T-helper 1 cell (primary cell): ENCODE measurements at places on chromosomes 16 and 17.

DNA sequence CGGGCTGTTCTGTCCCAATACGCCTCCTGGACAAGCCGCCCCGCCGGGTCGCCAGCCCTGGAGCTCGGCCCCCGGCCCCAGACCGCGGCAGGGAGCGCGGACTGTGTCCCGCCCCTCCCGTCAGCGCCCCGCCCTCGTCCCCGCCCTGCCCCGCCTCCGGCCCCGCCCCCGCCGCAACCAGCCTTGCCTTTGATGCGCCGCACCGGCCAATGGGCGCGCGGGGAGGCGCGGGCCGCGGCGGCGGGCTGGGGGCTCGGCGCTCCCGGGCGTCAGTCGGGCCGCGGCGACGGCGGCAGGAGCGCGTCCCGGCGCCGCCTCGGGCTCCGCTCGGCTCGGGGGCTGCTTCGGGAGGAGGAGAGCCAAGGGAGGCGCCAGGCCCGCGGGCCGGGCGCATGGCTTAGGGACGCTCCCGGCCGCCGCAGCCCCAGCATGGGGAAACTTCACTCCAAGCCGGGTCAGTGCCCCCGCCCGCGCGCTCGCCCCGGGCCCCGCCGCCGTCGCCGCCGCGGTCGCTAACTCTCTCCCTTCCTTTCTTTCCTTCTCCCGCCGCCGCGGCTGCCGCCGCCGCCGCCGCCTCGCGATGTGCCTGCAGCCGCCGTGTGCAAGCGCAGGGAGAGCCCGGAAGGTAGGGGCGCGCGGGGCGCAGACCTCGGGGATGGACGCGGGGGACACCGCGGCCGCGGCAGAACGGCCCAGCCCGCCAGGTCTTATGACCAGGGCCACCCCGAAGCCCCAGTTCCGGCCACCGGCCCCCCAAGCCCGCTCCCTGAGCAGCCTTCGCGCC is at the start of gene NKD1:
Gene NKD1, plus strand, starts transcription at position 272 of the 784 bp plus-strand sequence. Its CDS starts 158 bp downstream, at position 430.
- peak; percentile 63 for DNase-seq

DNA sequence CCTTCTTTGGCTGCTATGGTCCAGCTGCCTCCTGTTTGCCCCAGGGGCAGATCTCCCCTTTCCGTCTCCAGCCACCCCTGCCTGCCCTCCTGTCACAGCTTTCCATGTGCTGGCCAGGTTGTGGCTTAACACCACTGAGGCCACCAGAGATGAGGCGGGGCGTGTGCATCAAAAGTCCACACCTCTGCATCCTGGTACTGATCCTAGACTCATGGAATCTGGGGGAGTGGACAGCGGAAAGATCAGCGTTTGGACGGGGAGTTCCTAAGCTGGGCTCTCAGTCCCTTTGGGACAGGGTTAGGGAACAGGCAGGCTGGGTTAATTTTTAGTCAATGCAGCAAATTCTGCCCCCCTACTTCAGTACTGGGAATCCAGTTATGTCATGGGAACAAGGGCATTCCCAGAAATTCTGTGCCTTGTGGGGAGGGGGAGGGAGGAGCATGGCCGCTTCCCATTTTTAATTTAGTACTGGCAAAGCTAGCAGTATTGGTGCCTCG is 3.9 kb downstream of the IGFBP4 start:
- DNase-seq, result no peak

DNA sequence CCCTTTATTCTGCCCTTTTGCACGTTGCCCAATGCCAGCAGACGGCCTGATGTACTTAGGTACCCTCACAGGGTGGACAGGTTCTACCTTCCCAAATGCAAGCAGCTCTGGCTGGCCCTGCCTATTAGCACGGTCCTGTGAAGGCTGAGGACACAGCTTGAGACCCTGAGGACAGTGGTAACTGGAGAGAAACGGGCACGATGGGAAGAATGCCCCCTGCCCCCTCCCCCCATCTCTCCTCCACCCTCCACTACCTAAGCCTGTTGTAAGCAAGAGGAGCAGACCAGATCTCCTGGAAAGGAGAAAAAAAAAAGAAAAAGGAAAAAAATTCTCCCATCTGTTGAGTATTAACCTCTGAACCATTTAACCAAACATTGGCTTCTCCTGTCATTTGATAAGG is 34.1 kb downstream of the MEOX1 start:
- DNase-seq, result no peak

DNA sequence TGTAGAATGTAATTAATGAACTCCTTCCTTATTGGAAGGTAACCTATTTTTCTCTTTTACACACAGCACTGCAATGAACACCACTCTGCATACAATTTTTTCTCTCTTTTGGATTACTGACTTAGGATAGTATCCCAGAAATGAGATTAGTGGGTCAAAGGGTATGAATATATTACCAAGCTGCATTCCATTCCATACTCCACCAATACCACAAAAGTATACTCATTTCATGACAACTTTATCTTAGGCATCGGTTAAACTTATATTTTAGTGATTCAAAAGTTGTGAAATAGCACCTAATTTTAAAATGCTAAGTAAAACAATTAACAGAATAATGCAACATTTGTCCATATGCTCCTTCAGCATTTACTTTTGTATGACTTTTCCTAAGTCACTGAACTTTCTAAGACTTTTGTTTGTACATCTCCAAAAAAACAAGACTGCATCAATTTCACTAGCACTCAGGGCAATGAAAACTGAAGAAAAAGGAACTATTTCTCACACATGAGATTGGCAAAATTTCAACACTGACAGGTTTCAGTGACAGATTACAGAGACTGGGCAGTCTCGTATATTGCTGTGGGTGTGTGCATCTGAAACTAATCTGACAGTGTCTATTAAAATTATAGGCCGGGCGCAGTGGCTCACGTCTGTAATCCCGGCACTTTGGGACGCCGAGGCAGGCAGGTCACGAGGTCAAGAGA is 32.1 kb downstream of the HELZ start:
- no peak for DNase-seq

DNA sequence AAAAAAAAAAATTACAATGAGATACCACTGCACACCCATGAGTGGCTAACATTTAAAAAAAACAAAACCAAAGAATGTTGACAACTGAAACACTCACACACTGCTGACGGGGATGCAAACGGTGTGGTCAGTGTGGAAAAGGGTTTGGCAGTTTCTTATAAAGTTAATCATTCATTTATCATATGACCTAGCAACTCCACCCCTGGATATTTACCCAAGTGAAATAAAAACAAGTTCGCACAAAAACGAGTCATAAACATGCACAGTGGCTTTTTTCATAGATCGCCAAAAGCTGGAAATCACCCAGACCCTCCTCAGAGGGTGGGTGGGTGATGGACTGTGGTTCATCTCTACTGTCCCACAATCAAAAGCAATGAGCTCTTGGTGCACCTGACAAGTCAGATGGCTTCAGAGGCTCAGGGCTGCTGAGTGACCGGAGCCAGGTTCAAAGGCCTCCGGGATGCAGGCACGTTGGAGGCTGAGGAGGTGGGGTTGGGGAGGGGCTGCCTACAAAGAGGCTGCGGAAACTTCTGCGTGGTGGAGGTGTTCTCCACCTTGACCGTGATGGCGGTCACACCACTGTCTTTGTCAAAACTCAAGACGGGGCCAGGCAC is 14.2 kb downstream of the RAB40B start:
- DNase-seq, result no peak

- no peak for DNase-seq
Measured at GRCh38 chr17:76599694-76600460, 14.2 kb upstream of the ST6GALNAC2 start.

DNA sequence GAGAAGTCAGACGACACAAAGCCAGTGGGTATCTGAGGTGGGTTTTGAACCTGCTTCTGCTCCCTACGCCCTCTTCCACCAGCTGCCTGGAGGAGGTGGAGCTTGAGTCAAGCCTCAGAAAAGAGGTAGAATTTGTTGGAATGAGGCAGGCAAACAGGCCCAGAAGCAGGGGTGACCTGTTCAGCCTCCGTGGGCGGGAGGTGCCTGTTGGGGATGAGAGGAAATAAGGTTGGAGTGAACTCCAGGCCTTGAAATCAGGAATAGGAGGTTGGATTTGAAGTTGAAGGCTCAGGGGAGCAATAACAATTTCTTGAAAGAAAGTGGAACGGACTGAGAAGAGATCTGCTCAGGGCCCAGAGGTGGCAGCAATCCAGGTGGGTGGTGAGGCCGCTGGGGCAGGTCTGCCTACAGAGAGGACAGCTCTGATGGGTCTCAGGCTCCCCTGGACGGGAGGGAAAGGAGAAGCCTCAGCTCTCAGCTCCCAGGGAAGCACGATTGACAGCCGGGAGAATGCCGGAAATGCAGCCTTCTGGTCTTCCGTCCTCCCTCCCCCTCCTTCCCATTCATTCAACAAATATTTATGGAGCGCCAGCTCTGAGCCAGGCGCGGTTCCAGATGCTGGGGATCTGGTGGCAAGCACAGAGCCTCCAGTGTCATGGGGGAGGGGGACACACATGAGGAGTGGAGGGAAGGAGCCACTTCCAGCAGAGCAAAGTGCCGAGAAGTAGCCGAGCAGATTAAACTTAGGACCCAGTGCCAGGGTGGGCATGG is 61.9 kb upstream of the CIBAR2 start:
- DNase-seq, result no peak

DNA sequence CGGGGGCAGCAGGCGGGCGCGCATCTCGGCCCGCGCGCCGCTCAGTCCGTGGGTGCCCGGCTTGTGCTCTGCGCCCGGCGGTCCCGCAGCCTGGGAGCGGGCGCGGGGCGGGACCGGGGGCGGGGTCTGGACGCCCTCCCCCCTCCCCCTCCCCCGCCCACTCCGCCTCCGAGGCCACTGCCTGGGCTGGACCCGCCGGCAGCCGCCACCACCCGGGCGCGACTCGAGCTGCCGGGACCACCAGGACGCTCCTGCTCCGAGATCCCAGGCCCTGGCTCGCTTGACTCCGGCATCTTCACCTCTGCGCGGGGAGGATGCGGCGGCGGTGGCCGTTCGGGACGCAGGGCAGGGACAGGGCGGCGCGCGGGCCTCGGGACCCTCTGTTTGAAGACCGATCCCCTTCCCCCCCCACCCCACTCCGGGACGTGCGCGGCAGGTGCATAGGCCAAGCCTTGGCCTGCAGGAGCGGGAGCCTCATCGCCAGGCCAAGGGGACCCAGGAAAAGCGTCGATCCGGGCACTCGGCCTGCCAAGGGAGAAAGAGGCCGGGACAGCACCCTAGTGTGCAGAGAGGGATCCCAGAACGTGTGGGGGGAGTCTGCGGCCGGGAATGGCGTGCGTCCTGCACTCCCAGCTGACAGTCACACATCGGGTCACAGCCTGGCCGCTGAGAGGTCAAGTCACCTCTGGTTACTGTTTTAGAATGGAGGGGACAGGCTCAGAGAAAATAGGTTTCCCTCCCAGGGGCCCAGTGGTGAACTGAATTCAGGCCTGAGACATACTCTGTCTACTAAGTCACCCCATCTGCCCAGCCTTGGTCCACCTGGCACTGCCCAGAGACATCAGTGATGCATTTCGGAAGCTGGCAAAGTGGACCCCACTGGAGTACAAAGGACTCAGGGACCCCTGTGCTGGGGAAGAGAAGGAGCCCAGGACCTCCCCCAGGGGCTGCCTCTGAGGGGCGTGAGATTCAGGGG is at the start of gene HS3ST6:
Gene HS3ST6, minus strand, starts transcription at position 65 of the 976 bp plus-strand sequence. CDS start 92 bp downstream, outside the sequence.
- DNase-seq, result no peak

- no peak for DNase-seq
Measured at GRCh38 chr16:73143002-73143401, 95.1 kb upstream of the ZFHX3 start.

DNA sequence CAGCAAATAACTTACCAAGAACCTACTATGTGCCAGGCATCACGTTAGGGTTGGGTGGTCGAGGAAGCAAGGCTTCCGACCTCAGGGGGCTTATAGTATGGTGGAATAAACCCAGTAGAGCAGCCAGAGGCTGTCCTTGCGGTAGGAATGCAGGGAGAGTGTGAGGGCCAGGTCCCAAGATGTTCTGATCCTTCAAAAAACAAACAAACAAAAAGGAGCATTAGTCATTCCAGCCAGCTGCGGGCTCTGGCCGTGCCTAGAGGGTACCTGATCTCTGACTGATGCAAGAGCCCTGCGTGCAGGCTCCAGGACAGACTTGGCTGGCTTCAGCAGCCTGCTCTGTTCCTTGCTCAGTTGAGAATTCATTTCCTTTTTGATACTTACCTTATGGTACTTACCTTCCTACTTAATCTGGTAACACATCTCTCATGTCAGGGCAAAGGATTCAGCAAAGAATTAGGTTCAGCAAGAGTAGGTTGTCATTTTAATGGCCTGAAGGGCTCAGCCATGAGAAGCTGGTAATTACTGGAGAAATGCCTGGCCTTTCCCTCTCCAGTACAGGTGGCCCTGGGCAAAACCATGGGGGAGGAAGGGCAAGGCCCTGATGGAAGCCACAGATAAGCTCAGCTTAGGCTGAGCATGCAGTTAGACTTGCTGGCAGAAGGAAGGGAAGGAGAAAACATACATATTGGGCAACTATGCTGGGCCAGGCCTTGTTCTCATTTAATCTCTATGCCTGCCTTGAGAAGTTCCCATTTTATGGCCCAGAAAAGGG is 18.4 kb downstream of the CYB5D2 start:
- no peak for DNase-seq
